ENCODE measurements at places on chromosomes 5 and 9.

- DNase-seq: no peak
Measured at GRCh38 chr9:129289883-129290282, 111.8 kb upstream of the IER5L start.

- DNase-seq: no peak
Measured at GRCh38 chr5:120604884-120605283, 140.8 kb downstream of the PRR16 start.

DNA sequence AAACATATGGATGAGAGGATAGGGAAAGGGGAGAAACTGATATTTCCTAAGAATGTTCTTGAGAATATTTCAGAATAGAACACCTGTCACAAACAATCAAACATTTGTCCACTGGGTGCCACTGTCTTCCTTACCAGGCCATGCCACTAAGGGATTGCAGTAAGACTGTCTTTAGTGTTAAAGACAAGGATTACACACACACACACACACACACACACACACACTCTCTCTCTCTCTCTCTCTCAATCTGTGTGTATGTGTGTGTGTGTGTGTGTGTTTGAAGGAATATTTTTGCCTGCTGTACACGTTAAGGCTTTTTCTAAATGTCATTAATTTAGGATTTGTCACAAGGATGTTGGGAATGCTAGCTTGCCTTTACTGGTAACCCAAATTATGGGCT, 54.4 kb downstream of the CCDC192 start:
- DNase-seq: peak; percentile 29

DNA sequence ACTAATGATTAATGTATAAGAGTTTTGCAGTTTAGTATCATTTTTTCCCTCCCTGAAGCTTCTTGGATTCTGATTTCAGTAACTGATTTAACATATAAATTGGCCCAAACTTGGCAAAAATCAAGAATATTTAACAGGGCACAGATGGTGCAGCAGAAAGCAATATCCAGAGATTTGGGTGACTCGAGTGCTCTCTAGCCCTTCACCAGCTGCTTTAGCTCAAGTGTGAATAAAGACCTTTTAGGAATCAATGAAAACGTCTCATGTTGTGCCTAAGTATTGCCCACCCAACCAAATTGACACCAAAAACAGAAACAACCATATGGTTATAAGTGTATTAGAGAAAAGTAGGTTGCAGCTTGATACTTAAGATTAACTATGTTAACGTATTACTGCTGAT, 933.4 kb upstream of the PTPRD start:
- no peak for DNase-seq

GRCh38 chr9:106417685-106418084, 445.3 kb upstream of the ZNF462 start:
- no peak for DNase-seq

DNA sequence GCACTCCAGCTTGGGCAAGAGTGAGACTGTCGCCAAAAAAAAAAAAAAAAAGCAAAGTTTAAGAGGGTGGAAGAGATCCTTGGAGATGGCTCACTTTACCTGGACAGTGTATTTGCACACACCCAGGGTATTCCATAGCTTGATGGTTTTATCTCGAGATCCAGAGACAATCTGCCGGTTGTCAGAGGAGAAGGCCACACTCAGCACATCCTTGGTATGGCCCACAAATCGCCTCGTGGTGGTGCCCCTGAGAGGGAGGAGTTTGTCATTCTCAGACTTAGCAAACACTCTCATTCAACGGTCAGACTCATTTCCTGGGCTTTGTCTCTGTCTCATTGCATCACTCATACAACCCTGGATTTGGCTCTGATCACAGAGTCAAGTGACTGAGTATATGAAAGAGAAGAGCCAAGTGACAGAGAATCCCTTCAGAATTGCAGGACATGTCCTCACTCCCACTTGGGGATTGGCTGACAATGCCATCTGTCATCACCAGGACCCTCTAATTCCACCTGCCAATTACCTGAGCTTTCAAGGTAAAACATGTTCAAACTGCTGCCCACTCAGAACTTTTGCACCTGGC, 2.2 kb downstream of the RACK1 start:
- peak; percentile 55 for DNase-seq

GRCh38 chr9:18909140-18910018, 123.6 kb downstream of the SAXO1 start:
- DNase-seq: no peak

- DNase-seq: no peak
Measured at GRCh38 chr5:92835712-92836111, 745.3 kb downstream of the NR2F1-AS1 start.

- DNase-seq: no peak
Measured at GRCh38 chr5:82798676-82799075, 278.5 kb downstream of the TMEM167A start.

GRCh38 chr9:131776473-131776872, 36.6 kb upstream of the RAPGEF1 start:
- no peak for DNase-seq

GRCh38 chr9:6567140-6567591, 78.4 kb downstream of the GLDC start:
- peak; percentile 10 for DNase-seq

GRCh38 chr5:73950912-73951430, 325.0 kb downstream of the ARHGEF28 start:
- DNase-seq: no peak

- DNase-seq: no peak
Measured at GRCh38 chr9:125440411-125440810, 178.8 kb downstream of the GAPVD1 start.

DNA sequence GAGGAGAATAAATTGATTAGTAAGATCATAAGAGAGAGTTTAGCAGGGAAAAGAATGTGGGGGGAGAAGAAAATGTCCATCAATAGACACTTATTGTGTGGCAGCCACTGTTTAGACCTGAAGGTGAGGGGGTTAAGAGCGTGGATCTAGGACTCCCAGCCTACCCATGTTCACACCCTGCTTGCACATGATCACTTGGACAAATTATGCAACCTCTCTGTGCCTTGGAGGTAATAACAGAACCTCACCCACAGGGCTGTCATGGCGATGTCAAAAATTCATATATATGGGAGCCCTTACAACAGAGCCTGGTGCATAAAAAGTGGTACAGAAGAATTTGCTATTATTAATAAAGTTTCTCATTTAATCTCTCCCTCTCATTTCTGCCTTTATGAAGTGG, 86.0 kb upstream of the EQTN start:
- DNase-seq: no peak

DNA sequence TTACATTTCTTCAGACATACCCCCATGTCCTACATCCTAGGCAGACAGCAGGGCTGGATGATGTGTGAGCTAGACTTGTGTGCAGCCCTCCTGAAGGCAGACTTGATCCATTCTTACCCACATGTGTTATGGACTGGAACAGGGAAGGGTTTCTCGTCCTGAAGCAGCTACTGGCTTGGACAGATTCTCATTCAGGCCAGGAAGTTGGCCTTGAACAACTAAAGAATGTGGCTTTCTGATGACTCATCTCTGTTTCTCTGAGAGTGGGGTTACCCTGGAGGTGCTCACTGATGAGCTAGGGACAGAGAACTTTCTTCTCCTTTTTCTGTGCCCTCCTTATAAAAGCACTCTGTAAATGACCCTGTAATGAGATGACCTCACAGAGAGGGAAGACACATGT, 246.5 kb downstream of the PCSK5 start:
- no peak for DNase-seq

Measured in CD4-positive, alpha-beta T cell treated with Interleukin-4 for 4 hours (primary cell).